HTR-8/SVneo (cell line): ENCODE measurements at places on chromosomes 4 and X.

DNA sequence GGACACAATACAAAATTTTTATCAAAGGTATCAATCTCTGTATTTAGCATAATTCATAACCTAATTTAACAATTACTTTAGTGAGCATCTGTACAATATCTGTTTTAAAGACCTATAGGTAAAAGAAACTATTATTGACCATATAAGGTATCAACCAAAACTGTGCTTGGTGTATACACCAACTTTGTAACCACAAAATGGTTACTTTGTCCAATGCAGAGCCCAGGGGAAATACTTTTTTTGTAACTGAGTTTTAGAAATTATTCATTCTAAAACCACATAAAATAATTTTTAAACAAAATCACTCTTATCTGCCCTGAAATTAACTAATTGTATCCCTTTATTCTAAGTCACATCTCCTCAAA lies 5.0 kb downstream of the CXXC4 start:
- DNase-seq = no peak

DNA sequence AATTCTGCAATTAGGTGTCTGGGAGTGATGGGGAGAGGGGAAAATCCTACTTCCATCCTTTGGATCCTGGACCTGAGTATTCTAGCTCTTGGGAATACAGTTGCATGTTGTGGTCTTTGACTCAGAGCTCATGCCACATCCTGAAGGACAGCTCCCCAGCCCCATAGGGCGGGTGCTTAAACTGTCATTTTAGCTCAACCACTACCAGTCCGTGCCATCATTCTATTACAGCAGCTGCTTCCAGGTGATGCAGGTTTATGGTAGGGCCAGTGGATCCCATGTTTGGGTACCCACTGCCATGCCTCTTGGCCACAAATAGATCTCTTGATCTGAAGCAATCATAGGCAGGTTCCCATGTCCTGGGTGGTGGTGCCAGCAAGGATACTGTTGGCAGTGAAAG lies 34.7 kb downstream of the CCKAR start:
- no peak for DNase-seq

GRCh38 chrX:1741816-1742394 lies 127.0 kb downstream of the ASMT start:
- no peak for DNase-seq

GRCh38 chr4:142201041-142201440 lies 564.7 kb downstream of the IL15 start:
- DNase-seq = no peak

DNA sequence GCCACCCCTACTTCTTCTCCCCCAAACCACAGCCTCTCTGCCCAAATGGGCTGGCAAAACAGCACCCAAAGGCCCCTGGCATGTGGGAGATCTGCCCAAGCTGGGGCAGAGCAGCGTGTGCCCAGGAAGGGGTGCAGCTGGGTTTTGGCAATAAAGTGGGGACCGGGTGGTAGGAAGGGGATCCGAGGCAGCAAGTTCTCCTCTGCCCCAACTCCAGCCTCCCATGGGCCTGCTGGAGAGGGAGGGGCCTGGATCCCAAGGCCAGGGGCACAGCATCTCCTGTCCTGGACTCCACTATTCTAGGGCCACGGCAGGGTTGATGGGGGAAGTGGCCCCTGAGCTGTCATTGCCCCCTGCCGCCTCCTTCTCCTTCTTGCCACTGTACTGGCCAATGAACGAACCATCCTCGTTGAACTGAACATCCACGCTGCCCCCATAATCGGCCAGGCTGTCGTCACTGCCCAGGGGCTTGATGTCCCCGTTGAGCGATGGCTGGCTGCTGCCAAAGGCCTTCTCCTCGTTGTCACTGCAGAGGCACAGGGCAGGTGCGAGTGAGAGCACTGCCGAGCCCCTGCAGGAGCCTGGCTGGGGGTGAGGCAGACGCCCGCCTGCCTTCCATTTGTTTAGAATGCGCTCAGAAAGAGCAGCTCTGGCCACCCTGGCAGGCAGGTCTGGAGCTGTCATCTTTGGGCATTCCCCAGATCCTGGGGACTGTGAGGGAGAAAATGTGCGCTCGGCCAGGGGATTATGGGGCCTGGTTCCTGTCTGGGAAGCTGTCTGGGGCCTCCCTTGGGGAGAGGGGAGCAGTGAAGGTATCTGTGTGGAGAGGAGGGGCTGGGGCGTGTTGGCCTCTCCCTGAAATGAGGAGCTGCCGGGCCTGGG lies 23.4 kb downstream of the L1CAM start:
- DNase-seq = no peak

- DNase-seq = no peak
Observed at GRCh38 chr4:12697970-12698369, 786.2 kb downstream of the RAB28 start.

GRCh38 chr4:7950301-7951092 lies 10.8 kb upstream of the AFAP1 start:
- no peak for DNase-seq

GRCh38 chr4:156954587-156954986 lies 17.0 kb downstream of the PDGFC start:
- no peak for DNase-seq

DNA sequence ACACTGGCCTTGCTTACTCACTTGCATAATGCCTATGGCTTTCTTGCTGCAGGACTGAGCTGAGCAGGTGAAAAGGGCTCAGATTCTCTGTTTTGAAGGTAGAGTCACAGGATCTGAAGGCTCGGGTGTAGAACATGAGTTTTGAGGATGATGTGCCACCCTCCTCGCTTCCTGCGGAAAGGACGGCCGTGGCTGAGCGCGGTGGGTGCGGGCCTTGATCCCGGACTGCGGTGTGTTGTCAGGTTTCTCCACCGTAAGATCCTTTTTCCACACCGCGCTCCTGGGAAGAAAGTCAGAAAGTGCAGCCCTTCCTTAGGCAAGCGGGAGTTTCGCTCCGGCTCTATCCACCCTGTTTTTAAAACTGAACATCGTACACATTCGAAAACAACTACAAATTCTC lies 36.2 kb downstream of the ZFP42 start:
- no peak for DNase-seq

DNA sequence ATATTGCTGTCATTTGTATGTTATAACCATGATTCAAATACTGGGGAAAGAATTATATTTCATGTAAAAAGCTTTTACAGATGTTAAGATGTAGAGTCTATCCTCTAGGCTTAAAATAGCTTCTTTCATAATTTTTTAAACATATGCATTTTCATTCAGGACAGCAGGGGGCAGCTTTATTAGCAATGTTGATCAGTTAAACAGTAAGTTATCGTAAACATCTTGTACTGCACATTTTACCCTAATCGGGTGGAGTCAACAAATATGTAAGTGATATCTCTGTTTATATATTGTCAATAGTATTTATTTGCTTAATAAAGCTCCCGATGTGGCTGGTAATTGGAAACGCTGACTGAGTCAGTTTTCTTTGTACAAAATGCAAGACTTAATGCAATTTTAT lies 142.5 kb upstream of the MED14 start:
- no peak for DNase-seq

DNA sequence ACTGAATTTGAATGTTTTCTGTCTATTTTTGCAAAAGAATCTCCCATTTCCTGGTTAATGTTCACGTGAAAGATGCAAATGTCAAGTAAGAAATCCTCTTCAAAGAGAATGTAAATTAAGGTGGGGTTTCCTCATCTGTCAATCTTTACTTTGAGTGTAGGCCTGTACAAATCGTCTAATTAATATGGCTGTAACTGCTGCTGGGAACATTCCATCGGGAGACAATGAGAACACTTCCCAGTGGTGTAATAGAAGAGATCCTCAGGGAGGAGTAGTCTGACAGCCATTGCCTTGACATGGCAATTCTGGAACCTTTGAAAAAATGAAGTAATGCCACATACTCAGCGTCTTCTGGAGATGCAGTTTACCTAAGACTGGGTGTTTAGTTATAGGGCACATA lies 3.7 kb downstream of the EREG start:
- DNase-seq = no peak

DNA sequence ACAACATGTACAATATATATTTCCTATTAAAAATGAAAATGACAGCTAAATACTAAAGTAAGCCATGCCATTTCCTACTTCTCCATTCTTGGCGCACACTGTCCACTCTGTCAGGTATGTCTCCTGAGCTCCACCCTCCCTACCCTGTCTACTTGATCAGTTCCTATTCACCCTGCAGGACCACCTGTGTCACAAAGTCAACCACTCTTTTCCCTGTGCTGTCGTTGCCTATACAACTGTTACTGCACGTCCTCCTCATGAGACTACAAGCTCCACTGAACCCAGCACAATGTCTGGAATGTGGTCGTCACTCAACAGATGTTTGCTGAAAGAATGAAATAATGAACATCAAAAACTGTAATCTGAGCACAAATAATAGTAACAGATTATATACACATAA lies 54.9 kb downstream of the SLC9A7 start:
- no peak for DNase-seq

DNA sequence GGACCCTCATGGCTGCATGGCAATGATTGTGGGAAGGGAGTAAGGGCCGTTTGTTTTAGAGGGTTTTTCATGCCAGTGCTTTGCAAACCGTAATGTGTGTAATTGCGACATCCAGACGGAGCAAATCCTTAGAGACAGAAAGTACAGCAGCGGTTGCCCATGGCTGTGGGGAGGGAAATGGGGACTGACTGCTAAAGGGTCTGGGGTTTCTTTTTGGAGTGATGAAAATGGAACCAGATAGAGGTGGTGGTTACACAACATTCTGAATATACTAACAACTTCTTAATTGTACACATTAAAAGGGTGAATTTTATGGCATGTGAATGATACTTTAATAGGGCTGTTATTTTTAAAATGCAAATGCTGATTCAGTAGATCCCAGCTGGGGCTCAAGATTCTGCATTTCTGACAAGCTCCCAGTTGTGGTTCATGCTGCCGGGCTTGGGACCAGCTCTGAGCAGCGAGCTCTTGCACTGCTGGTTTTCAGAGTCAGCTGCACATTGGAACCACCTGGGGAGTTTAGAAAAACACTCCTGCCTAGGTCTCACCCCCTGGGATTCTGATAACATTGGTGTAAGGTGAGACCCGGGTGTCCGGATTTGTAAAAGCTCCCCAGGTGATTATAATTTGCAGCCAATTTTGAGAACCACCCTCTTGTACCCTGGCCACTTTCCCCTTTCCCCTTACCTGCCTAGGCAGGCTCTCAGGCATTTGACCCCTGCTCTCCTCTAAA lies 47.7 kb downstream of the PRPS1 start:
- DNase-seq = no peak

DNA sequence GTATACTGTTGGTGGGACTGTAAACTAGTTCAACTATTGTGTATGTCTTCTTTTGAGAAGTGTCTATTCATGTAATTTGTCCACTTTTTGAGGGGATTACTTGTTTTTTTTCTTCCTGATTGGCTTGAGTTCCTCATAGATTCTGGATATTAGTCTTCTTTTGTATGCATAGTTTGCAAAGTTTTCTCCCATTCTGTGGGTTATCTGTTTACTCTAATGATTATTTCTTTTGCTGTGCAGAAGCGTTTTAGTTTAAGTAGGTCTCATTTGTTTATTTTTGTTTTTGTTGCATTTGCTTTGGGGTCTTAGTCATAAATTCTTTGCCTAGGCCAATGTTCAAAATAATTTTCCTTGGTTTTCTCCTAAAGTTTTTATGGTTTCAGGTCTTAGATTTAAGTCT lies 26.6 kb upstream of the ANTXR2 start:
- DNase-seq = no peak

DNA sequence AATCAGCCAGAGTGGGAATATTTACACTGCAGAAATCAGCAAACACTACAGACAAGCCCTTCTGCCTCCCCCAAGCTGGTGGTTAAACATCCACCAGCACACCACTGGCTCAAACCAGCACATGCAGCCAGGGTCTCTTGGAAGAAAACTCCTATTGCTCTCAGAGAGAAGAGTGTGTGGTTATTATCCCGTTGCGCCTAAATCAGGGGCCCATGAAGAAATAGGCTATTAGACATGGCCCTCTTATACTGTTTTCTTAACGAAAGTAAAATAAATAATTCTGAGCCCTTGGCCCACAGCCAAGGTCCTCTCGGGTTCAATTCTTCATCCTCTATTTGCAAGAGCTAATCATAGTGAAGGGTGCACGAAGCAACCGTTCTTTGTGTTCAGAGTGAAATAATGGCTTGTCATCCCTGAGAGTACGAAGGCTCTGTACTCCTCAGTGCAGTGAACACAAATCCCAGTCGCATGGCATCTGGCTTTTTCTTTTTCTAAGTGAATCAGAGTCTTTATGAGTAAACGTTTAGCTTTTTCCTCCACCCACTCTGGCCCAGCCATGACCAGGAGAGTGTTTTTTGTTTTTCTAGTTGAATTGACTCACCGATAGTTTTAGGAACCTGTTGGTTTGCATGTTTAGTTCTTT lies 33.4 kb upstream of the RBM47 start:
- peak; percentile 13 for DNase-seq

GRCh38 chr4:161428180-161428965 lies 735.4 kb downstream of the FSTL5 start:
- DNase-seq = no peak

GRCh38 chr4:1413687-1414479 lies 7.6 kb upstream of the NKX1-1 start:
- DNase-seq = no peak

DNA sequence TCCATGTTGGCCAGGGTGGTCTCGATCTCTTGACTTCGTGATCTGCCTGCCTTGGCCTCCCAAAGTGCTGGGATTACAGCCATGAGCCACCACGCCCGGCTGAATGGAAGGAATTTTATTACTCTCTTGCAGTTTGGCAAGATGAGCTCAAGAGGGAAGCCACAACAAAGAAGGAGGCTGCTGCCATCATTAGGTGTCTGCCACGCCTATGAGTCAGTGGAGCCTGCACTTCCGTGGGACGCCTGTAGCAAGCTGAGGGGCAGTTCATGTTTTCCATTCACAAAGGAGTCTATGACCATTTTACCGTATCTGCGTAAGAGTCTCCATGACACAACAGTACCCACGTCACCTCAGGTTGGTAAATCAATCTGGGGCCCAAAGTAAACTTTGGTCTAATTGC lies 51.2 kb upstream of the CHRNA9 start:
- peak; percentile 48 for DNase-seq
